Activated T-helper 17 cell treated with anti-CD3 and anti-CD28 coated beads, Interleukin-2, amount 50 U/mL, for 72 hours (primary cell): ENCODE measurements at places on chromosomes 7 and 10.

DNA sequence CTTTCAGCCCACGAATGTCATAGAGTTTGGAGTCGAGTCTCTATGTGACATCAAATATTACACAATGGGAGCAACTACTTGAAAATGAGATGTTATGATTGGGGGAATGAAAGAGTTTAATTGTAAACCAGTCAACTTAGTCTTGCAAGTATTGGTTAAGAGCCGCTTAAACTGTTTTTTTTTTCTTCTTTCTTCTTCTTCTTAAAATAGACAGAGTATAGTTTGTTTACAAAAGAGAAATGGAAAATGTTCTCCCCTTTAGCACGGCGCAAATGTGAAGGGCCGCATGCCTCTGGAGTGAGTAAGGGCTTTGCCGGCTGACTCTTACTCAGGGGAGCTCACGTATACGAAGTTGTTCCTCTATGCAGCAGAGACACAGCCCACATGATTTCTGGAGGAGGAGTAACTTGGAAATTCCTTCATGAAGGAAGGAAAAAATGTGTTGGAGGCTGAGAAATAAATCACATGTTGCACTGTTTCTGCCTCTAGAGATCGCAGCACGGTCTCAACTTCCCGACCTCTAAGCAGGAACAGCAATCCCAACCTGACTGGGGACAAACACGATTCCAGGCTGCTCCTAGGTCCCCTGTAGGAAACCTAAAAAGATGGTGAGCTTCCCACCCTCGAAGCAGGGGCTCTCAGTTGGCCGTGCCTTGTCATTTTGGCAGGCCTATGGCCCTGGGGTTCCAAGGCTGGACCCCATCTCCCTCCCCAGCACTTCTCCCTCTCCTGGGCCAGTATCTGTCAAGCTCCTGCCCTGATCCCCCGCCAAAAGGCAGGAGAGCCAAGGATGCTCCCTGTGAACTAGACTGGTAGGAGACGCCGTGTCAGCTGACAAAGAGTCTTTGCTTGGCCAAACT lies 44.8 kb downstream of the MYOF start:
- no peak overlapping the region for H3K4me3 ChIP-seq
- H3K27me3 ChIP-seq, result no peaks in the 10 kb centered on the region
- no peaks in the 10 kb centered on the region for H3K4me1 ChIP-seq
- peaks cover 4% of the 10 kb centered on the region for H3K36me3 ChIP-seq
- peak overlapping the region; percentile 58 for H3K27ac ChIP-seq

DNA sequence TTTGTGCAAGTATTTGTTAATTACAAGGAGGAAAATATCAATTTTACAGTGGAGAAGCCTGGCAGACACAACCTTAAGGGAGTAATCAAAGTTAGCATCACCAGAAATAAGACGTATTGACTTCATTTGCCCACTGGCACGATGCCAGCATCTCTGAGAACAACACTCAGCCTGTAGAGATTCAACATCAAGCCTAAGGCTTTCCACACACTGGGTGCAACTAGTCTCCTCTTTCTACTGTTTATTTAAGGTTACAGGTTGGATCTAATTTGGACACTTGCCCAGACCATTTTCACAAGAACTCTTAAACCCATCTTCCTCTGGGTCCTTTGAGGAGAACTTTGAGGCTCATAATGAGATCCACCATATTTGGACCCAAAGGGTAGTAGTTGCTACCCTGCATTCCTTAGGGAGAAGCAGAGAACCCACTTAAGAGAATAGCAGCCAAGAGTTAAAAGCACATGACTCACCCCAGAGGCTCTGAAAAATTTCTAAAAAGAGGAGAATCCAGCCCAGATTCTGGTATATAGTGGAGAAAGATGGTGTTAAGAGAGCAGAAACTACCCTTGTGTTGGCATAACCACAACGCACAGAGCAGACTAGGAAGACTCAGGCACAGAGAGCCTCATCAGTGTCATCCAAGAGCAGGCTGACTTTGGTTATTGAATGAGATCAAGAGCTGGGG lies 97.3 kb downstream of the CCDC71L start:
- no peak for ATAC-seq
- H3K36me3 ChIP-seq, result no peaks in the 10 kb centered on the region
- no peak overlapping the region for H3K27ac ChIP-seq

DNA sequence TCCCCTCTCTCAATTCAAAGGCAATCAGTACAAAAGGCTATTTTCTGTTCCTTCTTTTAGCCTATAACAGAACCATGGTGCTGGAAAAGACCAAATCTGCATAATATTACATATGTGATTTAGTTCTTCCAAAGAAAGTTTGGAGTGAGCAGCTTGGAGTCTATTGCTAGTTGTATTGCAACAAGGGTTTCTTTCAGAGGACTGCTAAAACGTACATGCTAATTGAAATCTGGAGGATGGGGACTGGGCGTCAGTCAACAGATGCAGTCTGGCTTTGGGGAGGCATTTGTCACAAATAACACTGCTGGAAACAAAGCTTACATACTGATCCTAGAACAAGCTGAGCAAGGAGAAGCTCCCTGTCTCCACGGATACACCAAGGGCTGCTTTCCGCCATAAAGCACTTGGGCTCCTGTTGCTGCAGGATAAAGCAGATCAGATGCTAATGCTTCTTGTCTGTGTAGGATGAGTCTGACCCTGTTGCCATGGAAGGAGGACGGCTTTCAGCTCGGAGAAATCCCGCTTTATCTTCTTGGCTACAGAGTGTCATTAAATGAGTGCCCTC lies 883.5 kb downstream of the SORCS1 start:
- H3K36me3 ChIP-seq, result no peaks in the 10 kb centered on the region
- H3K4me3 ChIP-seq, result no peak overlapping the region
- no peaks in the 10 kb centered on the region for H3K27me3 ChIP-seq
- no peaks in the 10 kb centered on the region for H3K4me1 ChIP-seq
- H3K27ac ChIP-seq, result no peak overlapping the region
- no peak for ATAC-seq

- no peaks in the 10 kb centered on the region for H3K4me1 ChIP-seq
- no peak overlapping the region for H3K4me3 ChIP-seq
- no peak overlapping the region for H3K27ac ChIP-seq
- H3K27me3 ChIP-seq, result no peaks in the 10 kb centered on the region
Observed at GRCh38 chr7:20542594-20542993, 72.9 kb upstream of the ABCB5 start.

DNA sequence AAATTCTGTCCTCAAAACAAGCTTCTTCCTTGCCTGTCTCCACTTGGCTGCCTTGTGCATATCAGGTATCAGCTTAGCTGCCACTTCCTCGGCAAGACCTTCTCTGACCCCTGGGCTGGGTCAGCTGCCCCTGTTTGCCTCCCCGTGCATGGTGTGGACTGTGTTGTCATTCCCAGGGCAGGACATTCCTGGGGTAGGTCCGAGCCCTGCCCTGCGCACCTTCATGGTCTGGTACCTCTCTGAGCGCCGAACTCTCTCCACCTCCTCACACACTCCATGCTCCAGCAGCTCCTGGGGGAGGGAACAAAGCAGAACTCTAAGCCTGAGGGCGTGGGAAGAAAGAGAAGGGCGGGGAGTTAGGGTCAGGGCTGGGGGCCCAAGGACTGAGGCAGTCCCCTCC lies 3.8 kb downstream of the POLM start:
- no peak for ATAC-seq
- H3K27me3 ChIP-seq, result no peaks in the 10 kb centered on the region
- peaks cover 82% of the 10 kb centered on the region for H3K36me3 ChIP-seq
